Stimulated activated CD4-positive, alpha-beta T cell treated with anti-CD3 and anti-CD28 coated beads, Interleukin-1b, Interleukin-23, amount 100 ng/mL, for 1 hour (primary cell): ENCODE measurements at places on chromosomes 4 and X.

DNA sequence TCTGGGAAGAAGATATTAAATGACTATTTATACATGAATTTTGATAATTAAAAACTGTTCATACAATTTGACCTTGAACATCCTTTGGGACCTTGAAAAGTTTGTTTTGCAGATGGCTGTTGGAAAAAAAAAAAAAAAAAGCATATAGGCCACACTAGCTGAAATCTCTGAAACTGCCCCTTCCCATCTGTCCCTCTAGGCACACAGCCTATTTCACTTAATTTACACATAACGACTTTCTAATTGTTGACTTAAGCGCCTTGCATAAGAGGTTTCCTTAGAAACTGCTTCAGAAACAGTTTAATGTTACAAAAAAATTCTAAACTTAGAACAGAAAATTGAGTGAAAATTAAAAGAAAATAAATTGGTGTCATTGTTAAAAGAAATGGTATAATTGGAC lies 131.0 kb downstream of the COX18 start:
- DNase-seq: no peak

DNA sequence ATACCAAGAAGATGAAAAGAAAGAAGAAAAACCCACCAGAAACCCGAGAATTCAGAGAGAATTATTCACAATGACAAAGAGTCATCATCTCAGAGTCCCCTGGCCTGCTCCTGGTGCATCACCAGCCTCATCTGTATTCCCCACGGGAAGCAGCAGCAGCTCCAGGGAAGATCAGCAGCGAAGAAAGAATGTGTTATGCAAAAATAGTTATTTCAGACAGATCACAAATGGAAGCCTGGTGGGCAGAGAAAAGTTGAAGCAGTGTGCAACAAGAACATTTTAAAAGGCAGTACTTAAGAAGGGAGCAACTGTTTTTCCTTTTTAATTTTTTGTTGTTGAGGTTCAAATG lies 189.2 kb downstream of the PPP3CA start:
- no peak for DNase-seq

- DNase-seq: no peak
These were observed 70.5 kb upstream of the HGFAC start for GRCh38 chr4:3371033-3372001.

- no peak for DNase-seq
These were observed 14.1 kb downstream of the CTBP1 start for GRCh38 chr4:1234811-1235292.

DNA sequence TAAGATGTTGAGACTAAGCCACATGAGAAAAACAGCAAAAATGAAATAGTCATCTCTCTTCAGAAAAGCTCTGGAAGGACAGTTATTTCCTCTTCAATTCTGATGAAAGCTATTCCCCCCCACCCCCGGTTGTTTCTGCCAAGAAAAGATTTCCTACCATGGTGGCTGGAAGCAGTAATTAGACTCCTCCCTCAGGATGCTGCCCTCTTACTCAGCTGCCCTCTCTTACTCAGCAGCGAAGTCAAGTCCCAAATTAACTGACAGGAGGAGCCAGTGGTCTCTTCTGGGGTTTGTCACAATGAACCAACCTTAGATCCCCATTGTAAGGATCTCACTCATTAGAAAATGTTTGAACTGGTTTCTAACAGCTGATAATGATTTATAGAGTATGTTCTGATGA lies 38.0 kb downstream of the GPM6B start:
- DNase-seq: no peak

DNA sequence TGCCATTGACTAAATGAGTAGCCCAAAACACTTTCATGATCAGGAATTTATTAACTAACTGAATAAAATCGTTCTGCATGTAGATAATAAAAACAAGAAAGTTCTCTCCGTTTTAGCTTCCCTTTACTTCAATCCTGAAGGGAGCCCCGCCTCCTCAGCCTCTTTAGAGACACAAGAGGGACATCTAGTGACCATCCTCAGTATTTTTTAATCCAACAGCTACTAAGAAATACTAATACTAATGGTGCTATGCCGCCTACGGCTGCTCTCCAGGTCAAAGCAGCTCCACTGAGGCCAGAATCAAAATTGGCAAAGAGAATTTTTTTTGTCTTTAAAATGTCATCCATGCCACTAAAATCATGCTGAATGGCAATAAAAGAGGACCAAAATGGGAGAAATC lies 3.2 kb upstream of the PCDH19 start:
- DNase-seq: no peak

DNA sequence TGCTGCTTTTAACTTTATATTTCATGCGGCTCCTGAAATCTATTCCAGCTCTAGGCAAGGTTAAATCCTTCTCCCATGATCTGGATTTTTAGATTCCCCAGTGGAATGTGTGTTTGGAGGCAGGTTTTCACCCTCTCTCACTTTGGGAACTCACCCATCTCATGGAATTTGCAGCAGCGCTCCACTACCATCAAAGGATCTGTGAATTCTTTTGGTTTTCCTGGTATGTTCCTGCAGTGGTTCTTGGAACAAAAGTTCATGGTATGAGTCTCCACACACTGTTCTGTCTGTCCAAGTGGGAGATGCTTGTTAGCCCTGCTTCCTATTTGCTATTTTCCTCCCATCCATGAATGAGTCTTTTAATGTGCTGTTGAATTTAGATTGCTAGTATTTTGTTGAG lies 14.0 kb downstream of the APOOL start:
- no peak for DNase-seq

GRCh38 chr4:25481648-25482047 lies 104.6 kb downstream of the ANAPC4 start:
- no peak for DNase-seq

DNA sequence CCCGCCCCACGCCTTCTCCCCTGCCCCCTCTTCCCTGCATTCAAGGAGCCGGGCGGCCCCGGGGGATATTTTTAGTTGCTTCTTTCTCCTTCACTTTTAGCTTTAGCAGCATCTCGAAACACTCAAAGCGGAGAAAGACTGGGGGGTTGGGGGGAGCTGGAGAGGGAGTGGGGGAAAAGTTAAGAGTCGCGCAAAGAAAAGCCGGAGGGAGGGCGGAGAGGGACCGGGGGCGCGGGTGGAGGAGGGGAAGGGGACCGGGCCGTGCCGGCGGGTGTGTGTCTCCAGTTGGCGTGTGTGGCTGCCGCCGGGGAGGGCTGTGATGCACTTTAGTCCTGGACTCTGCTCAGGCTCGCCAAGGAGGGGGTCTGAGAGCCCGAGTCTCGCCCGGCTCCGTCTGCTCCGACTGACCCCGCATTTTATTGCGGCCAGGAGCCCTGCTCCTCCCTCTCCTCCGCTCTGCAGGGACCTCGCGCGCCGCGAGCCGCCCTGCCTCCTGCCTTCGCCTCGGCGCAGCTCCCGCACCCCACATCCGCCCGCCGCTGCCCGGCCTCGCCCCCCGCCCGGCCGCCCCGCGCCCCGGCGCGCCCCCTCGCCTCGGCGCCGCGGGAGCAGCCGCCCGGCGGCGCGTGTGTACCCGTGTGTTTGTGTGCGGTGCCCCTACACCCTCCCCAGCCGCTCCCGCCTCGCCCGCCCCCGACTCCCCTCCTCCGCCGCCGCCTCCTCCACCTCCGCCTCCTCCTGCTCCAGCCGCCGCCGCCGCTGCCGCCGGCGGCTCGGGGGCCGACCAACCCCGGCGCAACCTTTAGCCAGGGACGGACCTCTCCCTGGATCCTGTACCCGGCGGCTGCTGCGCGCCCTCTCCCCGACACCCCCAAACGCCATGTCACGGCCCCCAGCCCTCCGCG lies 1.4 kb downstream of the ZNF827 start:
- DNase-seq: no peak

- no peak for DNase-seq
These were observed 33.2 kb upstream of the ARMCX4 start for GRCh38 chrX:101452056-101452455.

GRCh38 chr4:123824524-123824923 lies 427.9 kb downstream of the SPRY1 start:
- DNase-seq: no peak

DNA sequence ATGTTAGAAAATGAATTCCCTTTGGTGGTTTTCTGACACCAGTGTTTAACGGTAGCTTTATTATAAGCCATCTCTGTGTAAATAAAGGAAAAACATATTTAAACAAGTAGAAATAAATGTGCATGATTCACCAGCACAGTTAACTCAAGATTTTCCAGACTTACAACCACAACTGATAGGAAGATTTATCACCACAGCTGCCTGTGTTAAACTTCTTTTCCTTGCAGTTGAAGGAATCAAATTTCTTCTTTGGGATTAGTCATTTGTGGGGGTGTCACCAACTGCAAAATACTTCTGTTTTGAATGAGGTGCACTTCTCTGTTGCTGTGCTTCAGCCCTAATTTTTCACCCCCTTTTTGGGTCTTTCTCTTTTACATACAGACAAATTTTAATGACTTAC lies 128.1 kb upstream of the STK26 start:
- DNase-seq: no peak

- DNase-seq: no peak
These were observed 34.2 kb downstream of the TSC22D3 start for GRCh38 chrX:107741404-107741790.

GRCh38 chrX:36640232-36640631 lies 367.9 kb upstream of the FAM47C start:
- no peak for DNase-seq

DNA sequence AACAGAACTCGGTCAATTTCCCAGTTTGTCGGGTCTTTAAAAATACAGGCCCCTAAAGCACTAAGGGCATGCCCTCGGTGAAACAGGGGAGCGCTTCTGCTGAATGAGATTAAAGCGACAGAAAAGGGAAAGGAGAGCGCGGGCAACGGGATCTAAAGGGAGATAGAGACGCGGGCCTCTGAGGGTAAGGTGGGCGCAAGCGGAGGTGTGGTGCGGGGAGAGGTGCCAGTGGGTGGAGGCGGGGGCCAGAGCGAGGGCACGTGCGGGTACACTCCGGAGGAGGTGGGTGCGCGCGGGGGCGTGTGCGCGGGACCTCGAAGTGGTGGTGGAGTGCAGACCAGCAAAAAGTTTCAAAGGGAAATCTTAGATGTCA lies 787 bp upstream of the TET2 start:
- DNase-seq: no peak

DNA sequence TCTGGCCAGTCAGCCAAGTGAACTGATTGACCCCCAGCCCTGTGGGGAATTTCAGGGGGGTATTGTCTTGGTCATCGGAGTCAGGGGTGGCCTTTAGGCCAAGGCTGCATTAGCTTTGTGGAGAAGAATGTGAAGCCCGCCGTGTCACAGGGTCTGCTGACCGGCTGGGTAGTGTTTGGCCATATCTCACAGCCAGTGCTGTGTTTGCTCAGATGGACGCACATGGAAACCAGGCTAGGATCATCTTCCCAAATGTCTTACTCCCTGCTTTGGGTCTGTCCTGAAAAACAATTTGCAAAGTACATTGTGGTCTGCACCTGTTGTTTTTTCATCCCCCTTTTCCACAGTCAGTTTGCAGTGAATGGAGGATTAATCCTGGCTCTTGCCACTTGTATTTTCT lies 13.0 kb downstream of the TMEM164 start:
- DNase-seq: no peak

GRCh38 chrX:110167952-110168451 lies 149.9 kb downstream of the AMMECR1 start:
- DNase-seq: peak; percentile 7

- DNase-seq: no peak
These were observed 134.2 kb downstream of the EIF4E start for GRCh38 chr4:98794565-98795205.

DNA sequence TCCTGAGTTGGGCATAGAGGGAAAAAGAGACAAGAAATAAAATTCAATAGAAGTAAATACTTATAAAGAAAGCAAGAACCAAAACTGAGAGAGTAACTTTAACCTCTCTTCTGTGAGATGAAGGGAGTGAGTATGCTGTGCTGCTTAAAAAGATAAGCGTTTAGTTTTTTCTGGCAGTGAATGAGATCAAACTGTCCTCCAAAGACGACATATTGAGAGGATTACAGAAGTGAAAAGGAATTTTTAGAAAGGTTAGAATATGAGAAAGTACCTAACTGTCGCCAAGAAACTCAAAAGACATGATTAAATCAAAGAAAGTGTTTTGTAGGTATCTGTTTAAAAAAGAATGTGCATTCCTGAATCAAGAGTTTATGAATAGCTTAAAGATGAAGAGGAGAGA lies 16.0 kb downstream of the GAB1 start:
- DNase-seq: no peak
